Lower leg skin (tissue), 4 donors: ENCODE measurements at places on chromosomes 11 and 22.

DNA sequence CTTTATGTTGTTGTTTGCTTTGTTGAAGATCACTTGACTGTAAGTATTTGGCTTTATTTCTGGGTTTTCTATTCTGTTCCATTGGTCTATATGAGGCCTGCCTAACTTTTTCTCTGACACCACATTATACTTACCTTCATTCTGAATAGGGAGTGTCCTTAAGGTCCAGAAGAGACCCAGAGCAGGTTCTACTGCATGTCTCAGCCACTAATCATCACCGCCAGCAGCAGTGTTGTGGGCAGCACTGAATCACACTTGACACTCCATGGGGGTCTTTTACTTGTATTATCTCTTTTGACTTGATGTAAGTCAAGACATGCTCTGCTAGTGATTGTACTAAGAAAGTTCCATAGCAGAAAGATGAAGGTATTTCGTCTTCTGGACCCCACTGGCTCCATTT is 274.9 kb downstream of the TENM4 start:
- no peak for DNase-seq

DNA sequence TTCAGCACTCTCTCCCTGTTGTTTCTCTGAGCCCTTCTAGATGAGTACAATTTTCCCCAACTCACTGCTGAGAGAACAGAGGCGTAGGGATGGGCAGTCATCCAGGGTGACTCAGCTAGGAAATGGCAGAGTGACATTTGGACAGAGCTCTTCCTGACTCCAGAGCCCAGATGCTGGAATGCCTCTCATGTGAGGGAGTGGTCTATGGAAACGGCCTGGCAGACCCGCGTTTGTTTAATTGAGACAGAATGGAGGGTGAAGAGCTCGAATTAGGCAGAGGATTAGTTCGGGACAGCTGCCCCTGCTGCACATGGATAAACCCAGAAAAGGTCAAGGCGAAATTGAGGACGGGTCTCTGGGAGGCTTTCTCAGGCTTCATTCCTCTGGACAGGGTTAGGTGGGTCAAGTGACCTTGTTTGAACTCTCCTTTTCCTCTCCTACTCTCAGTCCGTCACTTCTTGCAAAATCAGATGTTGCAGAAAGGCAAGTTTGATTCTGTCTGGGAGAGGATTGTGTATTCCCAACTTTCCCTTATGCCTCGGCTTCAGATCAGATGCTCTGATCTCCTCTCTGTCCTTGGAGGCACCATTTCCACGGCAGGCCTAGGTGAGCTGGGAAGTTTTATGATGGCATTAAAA is 7.6 kb upstream of the LMO2 start:
- peak; percentile 89 for DNase-seq

DNA sequence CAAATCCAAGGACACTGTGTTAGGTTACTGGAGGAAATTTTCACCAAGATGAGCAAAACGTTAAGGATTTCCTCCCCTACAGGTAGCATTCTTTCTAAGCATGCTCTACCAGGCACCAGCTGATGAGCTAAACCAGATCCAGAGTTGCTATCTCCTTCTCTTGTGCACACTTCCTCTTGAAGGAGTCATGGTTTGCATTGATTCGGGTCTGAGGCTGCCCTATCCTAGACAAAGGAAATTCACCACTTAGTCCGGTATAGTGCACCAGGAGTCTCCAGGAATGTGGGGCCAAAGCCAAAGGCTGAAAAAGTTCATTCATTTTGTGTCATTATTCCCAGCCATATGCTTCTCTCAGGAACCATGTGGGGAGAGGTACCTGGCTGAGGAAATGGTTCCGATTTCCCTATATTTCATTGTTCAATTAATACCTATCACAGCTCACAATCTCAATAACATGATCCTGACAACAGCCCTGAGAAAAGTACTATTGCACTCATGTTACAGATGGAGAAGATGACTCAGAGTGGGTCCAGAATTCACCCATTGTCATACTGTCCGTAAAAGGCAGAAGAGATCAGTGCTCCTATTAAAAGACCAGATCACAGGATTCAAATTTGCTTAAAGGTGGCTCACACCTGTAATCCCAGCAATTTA is 39.1 kb downstream of the SLC35F2 start:
- DNase-seq: no peak

GRCh38 chr11:34924714-34925113 is 8.3 kb downstream of the PDHX start:
- no peak for DNase-seq

GRCh38 chr22:38243007-38243765 is 29.6 kb downstream of the TMEM184B start:
- DNase-seq: no peak

- no peak for DNase-seq
Measured at GRCh38 chr22:28052825-28053269, 133.8 kb upstream of the PITPNB start.

- no peak for DNase-seq
Measured at GRCh38 chr11:111935317-111936039, 1.7 kb upstream of the DIXDC1 start.

DNA sequence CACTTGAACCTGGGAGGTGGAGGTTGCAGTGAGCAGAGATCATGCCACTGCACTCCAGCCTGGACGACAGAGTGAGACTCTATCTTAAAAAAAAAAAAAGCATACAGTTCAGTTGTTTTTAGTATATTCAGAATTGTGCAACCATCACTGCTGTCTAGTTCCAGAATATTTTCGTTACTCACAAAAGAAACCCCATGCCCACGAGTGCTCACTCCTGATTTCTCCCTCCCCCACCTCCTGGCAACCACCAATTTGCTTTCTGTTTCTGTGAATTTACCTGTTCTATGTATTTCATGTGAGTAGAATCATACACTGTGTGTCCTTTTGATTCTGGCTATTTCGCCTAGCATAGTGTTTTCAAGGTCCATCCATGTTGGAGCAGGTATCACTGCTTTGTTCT is 24.8 kb downstream of the PTPRJ start:
- DNase-seq: no peak

DNA sequence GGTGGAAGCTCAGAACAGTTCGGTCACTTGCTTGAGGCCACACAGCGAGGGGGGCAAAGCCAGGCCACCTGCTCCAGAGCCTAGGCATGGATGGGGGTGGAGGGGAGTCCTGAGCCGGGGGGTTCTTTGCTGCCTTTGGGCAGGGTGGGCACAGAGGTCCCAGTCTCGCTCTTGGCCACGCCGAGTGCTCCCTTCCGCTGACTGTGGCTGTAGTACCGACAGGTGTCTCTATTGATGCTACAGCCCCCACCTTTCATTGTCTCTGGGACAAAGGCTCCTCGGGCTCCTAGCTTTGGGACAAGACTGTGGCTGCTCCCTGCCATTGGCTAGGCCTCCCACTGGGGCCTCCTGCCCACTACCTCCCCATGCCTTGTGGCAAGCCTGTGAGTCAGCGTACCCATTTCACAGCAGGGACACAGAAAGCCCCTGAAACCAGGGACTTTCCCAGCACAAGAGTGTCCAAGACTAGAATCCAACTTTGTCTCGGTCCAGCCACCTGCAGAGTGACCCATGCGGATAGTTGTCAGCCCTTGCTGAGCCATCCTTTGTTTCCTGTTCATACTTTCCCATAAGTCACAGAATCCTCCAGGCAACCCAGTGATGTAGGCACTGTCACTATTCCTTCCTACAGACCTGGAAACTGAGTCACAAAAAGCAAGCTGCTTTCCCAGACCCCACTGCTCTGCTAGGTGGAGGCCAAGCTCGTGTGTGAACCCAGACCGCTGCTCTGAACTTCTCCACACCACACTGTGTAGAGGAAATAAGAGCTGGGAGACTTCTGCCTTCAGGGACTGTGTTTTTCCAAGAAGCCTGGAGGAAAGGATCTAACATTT is 17.2 kb downstream of the MYEOV start:
- DNase-seq: no peak

DNA sequence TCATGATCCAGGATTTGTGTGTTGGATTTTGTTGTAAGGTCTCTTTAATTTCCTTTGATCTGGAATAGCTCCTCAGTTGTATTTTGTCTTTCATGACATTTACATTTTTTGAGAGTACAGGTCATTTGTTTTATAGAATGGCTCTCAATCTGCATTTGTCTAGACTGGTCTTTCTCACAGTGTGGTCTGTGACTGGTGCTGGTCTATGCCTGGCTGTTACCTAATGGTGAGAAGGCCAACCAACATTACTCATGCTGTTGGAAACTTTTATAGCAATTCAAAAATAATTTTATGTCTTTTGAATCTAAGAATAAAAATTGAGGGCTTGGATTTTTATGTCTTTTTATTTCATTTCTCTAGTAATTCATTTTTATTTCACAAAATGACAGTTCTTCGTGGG is 3.9 kb upstream of the NCR3LG1 start:
- DNase-seq: no peak

GRCh38 chr11:75246671-75247350 is 6.2 kb downstream of the TPBGL start:
- DNase-seq: peak; percentile 82

GRCh38 chr11:2428322-2428795 is 16.0 kb downstream of the TRPM5 start:
- DNase-seq: peak; percentile 66

GRCh38 chr22:47000888-47001287 is 238.4 kb downstream of the TBC1D22A start:
- no peak for DNase-seq

- no peak for DNase-seq
Measured at GRCh38 chr11:110433393-110434333, 3.9 kb downstream of the FDX1 start.

GRCh38 chr11:107857550-107858216 is 904 bp downstream of the SLC35F2 start:
- DNase-seq: no peak

- no peak for DNase-seq
Measured at GRCh38 chr22:24230911-24231656, 13.8 kb downstream of the GGT5 start.

DNA sequence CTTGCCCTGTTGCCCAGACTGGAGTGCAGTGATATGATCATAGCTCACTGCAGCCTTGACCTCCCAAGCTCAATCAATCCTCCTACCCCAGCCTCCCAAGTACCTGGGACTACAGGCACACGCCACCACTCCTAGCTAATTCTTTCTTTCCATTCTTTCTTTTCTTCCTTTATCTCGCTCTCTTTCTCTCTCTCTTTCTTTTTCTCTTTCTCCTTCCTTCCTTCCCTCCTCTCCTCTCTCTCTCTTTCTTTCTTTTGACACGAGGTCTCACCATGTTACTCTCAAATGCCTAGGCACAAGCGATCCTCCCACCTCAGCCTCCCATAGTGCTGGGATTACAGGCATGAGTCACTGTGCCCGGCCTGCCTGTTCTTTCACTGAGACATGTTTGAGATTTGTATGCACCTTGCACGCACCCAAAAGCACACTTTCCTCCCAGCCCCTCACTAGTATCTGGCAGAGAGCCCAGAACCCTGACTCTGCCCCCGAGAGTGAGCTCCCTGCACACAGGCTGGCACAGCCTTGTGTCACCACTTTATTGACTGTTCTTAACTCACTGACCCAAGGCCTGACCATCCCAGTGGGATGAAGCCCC is 56.8 kb downstream of the CD6 start:
- DNase-seq: no peak

DNA sequence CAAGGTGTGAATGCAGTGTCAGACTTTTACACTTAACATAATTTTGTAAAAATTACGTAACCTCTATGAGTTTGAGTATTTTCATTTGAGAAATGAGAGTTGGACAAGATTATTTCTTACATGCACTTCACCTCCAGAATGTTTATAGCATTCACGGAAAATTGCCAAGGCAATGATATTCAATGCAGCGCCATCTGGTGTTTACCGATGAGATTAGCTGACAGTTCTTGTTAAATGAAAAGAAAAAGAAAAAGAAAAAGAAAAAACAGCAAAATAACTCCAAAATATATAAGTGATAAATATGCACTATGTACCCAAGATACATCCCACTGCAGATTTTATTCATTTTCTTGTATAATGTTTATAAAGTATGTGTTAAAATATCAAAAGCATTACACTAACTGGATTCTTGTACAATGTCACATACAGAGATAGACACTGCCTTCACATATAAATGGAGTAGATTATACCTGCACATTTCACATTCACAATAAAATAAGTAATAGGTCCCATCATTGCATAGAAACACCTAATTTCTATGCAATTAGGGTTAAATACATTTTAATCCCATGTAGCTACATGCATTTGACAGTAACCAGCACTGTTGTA is 976.3 kb upstream of the FAT3 start:
- no peak for DNase-seq

DNA sequence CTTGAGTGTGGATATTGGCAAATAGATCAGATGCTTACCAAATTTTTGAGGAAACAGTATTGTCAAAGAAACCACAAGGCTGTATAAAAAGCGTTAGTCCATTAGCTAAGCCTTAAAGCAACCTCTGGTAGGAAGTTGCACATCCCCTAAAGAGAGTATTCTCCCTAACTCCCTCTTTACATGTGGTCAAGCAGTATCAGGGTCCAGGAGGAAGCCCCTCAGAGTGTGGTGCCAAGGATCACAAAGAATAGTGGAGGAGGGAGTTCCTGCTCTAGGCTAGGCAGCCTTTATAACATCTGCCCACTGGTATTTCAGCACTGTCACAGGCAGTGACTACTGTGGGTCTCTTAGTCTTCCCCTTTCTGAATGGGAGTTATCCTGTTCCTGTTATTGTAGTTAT is 18.8 kb upstream of the AMPD3 start:
- DNase-seq: no peak

DNA sequence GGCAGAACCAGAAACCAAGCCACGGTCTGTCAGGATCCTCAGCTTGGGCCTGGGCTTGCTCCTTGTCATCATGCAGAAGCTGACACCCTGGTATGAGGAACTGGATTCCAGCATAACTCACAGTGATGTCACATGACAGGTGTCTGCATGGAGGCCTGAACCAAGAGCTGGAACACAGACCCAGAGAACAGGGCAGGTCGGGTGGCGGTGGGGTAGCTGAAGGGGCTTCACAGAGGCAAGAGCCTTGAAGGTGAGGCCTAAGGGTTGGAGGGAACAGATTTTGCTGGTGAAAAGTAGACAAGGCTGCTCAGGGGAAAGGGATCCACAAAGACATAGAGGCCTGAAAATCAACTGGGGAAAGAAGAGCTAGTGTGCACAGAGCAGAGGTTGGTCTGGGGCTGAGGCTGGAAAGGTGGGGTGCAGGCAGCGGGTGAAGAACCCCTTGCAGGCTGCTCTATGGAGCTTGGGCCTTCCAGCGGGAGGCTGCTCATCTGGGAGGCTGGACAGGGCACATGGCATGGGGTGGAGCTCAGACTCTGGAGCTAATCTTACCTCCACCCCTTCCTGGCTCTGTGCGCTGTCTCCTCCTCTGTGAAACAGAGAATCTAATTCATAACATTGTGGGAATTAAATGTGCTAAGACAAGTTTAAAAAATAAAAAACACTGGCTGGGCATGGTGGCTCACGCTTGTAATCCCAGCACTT is 18.4 kb upstream of the RPS3 start:
- DNase-seq: no peak
